ENCODE measurements at places on chromosomes 1 and 21.

DNA sequence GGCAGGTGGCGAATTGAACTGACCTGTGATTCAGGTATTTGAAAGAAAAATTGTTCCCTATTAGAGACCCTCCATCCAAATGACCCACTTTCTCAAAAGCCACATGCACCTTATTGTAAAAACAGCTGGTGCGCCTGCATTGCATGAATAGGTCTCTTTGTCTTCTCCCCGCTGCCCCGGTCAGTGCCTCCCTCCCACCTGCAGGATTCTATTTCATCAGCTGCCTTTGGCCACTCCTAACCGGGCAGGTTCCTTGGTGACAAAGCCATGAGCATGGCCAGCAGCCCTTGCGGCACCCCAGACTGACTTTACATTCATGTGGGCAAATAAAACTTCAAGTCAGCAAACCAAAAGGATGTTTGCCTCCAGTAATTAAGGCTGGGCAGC is 6.4 kb downstream of the TMPRSS3 start:
- no peak for DNase-seq

- no peak for DNase-seq
Observed at GRCh38 chr1:25004355-25004754, 74.3 kb upstream of the RUNX3 start.

- DNase-seq = no peak
Observed at GRCh38 chr1:231748760-231749415, 122.3 kb downstream of the DISC1 start.

GRCh38 chr1:228090613-228091081 is 8.1 kb downstream of the ARF1 start:
- DNase-seq = no peak

- no peak for DNase-seq
Observed at GRCh38 chr1:26923711-26924110, 2.2 kb downstream of the NUDC start.

GRCh38 chr1:68442822-68443556 is 6.8 kb downstream of the RPE65 start:
- DNase-seq = no peak

DNA sequence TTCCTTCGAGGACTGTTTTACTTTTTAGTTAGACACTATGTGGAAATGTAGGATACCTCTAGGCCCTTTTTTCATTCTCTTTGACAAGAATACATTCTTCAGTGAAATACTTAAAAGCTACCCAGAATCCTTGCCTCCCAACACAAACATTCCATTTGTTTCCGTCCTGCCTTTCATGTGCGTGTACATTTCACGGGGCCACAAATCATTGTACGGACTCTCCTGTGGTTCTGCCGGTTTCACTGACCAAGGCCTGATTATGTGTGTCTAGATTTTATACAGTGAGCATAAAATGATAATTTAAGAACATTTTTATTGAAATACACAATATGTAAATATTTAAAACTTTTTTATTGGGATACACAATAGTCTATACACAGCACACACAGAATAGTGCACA is 76.4 kb downstream of the RUNX3 start:
- no peak for DNase-seq

- no peak for DNase-seq
Observed at GRCh38 chr1:10691740-10692125, 104.7 kb downstream of the CASZ1 start.

- no peak for DNase-seq
Observed at GRCh38 chr1:91548376-91549040, 47.9 kb downstream of the CDC7 start.

- DNase-seq = no peak
Observed at GRCh38 chr21:41582866-41583265, 74.9 kb upstream of the TMPRSS2 start.

- no peak for DNase-seq
Observed at GRCh38 chr1:20355828-20356735, 65.4 kb downstream of the VWA5B1 start.

DNA sequence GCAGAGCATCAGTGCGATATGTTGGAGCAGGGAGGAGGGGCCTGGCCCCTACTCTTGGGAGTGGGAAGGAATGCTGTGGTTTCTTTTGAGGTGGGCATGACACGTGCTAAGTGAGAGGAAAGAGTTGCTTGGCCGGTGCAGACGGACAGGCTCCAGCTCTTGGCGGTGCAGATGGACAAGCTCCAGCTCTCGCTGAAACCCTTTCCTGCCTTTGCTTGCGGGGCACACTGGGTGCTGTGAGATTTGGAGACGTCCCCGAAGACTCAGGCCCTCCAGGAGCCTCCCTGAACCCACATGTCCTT is 15.9 kb downstream of the PDXK start:
- no peak for DNase-seq

DNA sequence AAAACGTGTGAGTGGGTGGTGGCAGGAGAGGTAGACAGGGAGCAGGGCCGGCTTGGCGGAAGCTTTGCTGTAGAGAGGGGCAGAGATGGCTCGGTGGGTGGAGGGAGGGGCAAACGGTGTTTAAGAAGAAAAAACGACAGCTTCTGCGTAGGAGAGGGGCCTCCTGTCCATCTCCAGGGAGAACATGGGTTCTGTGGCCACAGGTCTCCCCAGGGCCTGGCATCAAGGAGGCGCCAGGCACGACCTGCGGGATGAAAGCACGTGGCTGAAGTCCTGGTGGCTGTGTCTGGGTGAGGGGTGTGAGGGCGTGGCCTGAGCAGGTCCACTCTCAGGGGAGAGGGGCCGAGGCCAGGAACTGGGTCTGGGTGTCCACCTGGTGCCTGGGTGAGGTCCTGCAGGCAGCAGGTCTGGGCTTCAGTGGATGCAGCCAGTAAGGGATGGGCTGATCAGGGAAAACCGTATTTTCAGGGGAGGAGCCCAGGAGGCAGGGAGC is 940 bp upstream of the PRKCZ start:
- no peak for DNase-seq

DNA sequence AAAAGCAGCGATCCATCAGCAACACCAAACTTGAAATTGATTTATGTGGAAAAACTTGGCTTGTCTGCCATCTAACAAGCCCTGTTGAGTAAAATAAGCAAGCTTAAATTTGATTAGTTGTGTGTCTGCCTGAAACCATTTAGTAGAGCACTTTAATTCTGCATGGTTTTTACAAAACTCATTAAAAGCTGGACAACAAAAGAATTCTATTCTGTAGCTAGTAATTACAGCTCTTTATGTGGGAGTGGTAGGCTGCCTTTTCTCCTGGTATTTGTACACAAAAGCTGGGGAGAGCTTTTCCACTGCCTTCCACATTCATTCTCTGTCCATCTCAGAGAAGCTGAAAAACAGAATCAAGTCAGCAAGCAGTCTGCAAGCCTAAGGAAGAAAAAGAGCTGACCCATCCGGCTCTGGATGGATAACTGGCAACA is 1.7 kb downstream of the ETS2 start:
- DNase-seq = no peak

GRCh38 chr1:193185211-193185610 is 1.2 kb downstream of the B3GALT2 start:
- no peak for DNase-seq

All from hypothalamus (tissue), 51 donors.